ENCODE measurements at places on chromosomes 2 and 18.

GRCh38 chr2:61423714-61424113 is 47.2 kb downstream of the USP34 start:
- DNase-seq = no peak

DNA sequence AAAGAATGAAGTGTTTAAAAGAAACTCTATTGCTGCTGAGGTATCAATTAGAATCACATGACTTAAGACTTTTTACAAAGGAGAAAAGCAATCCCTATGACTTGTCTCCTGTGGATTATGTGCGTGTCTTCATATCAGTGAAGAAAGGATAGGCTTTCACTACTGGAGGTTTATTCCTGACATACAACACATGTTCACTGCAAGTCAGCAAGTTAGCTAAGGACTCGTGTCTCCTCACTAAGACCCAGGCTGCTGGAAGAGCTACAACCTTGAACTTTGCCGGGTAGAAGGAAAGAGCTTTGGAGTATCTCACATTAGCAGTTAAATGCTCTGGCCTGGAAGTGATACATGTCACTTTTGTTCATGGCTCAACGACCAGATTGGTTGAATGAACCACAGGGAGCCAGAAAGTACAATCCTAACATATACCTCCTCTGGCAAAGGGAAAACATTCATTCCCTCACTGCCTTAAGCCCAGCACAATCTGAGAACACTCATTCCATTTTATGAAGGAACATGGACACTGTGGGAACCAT is 215.3 kb downstream of the RNF152 start:
- no peak for DNase-seq

GRCh38 chr2:203061346-203061745 is 46.7 kb downstream of the NBEAL1 start:
- DNase-seq = no peak

- no peak for DNase-seq
Observed at GRCh38 chr2:239232195-239232578, 168.6 kb downstream of the HDAC4 start.

DNA sequence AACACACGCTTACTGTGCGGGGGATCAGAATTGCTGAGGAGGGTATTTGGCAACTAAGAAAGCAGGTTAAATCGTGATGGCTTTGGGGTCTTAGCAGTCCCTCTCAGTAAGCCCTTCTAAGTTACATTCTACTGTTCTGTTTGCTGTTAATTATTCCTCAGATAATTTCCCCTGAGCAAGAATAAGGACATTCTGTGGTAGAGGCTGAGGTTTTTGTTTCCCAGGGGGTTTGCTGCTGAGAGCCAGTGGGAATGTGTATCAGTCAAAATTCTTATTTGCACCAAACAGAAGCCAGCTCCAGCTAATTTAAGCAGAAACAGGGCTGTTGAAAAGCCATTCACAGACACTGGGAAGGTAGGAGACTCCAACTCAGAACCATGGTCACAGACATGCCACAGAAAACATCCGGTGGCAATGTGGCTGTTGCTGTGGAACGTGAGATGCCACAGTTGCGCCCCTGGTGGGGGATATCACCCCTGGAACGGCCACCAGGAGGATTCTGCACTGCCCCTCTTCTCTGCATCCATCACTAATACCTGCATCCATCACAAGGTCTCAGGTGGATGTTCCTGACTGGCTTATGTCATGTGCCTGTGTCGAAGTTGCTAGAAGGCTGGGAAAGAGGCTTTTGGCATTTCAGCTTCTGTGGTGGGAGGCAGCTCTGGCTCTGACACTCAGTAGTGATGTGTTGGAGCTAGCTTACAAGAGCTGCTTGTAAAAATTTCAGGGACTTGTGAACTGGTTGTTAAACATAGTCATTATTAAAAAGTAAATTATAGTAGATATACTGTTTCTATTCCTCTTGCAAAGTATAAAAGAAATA is 23.2 kb downstream of the SLC4A3 start:
- no peak for DNase-seq

GRCh38 chr18:965921-966758 is 61.5 kb downstream of the ADCYAP1 start:
- no peak for DNase-seq

DNA sequence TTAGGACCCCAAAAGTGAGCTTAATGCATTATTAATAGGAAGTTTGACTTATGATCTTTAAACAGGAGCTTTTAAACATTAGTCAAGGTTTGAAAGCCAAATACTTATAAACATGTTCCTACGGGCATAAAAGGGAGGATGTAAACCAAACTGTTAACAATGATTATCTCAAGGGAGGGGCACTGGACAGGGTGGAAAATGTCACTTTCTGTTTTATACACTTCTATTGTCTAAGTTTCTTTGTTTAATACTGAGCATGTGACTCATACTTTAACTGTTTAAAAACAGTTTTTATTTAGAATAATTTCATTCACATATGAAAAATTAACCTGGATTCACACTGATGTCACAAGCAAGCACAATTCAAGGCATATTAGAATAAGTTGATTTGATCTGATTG is 18.3 kb upstream of the ITGA6 start:
- no peak for DNase-seq

DNA sequence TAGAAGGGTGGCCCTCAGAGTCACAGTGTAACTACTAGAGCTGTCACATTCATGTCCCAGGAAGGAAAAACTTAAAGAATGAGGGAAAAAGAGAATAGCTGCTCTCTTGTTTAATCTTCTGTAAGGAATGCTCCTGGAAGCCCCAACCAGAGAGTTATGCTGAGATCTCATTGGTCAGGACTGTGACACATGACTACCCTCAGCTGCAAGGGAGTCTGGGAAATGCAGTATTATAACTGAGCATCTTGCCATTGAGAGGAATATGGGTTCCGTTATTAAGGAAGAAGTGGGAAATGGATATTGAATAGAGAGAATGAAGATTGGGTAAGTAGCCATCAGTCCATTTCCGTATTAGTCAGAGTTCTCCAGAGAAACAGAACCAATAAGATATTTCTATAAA is 165.9 kb downstream of the ALPK2 start:
- no peak for DNase-seq

DNA sequence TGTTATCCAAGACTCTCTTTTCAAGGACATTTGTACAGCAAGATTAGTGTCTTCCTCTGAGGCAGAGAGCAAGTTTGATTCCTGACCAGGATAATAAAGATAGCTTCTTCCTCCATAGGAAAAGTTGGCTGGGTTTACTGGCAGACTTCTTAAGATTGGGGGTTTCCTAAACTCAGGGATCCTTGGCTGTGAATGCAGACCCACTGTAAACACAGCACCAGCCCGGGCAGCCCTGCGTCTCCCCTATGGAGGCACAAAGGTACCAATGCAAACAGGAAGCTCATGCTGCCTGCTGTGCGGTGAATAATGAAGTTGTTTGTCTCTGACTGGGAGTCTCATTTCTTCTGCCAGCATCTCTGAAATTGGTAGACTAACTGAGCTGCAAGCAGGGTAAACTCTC is 96.2 kb upstream of the ARHGAP28 start:
- DNase-seq = no peak

DNA sequence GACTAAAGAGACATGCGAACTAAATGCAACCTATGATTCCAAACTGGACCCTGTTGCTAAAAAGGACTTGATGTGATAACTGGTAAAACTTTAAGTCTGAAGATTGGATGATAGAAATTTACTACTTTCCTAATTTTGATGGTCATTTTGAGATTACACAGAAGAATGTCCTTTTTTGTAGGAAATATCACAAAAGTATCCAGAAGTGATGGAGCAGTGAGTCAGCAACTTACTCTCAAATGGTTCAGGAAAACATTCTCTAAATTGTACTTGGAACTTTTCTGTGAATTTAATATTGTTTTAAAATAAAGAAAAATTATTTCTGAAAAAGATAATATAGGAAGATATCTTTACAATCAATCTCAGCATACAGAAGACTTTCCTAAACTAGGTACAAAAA is 19.9 kb downstream of the MBOAT2 start:
- no peak for DNase-seq

- no peak for DNase-seq
Observed at GRCh38 chr2:78330193-78330592, 695.3 kb upstream of the REG3G start.

- DNase-seq = no peak
Observed at GRCh38 chr2:223855426-223855825, 18.0 kb upstream of the AP1S3 start.

- DNase-seq = no peak
Observed at GRCh38 chr2:134706587-134707329, 12.0 kb downstream of the TMEM163 start.
